DMS153 (cell line): ENCODE measurements at places on chromosomes 5 and 9.

GRCh38 chr9:37899041-37899440 is 4.9 kb downstream of the SLC25A51 start:
- DNase-seq = no peak

DNA sequence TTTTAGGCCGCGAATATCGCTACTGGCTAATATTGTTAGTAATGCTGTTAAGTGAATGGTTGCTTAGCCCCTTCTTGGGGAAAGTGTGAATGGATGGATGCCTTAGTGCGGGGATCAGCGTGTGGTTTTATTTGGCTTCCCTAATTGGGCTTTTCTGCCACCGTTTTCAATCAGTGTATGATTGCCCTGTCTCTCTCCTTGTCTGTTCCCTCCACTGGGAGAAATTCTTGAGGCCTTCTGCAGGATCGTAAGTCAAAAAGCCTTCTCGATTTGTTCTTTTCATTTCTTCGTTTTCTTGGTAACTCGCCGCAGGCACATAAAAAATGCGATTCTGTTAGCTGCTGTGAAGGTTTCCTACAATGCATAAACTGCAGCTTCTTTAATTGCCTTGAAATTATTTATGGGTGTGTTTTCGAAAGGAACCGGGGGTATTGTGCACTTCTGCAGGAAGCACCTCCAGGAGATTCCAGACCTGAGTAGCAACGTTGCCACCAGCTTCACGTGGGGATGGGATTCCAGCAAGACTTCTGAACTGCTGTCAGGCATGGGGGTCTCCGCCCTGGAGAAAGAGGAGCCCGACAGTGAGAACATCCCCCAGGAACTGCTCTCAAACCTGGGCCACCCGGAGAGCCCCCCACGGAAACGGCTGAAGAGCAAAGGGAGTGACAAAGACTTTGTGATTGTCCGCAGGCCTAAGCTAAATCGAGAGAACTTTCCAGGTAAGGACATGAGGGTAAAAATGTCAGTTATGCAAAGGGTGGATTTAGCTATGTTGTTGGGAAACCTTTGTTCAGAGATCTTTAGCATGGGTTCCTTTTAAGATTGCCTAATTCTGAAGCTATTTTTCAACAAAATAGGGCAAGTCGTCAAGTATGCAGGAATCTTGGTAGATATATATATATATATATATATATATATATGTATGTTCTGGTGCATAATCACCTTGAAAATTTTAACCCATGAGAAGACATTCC is 700 bp downstream of the SKP2 start:
- no peak for DNase-seq

GRCh38 chr9:22175972-22176545 is 167.0 kb upstream of the CDKN2B start:
- DNase-seq = no peak

GRCh38 chr5:9466697-9467096 is 79.2 kb downstream of the SEMA5A start:
- no peak for DNase-seq

DNA sequence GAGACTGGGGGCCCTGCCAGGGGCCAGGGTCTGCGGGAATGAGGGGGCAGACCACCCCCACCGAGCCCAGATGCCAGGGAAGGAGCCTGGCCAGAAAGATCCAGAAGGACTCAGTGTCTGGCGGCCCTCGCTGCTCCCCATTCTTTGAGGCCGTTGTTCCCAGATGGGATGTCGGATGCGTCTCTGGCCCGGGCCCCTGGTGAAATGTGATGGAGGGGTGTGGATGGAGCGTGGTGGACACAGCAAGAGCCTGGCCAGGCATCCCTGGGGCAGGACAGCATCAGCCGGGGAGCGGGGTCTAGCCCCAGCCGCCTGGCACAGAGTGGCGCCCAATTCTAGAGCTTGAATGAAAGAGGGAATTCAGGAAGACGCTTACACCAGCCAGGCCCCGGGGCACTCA is 46.2 kb upstream of the NKD2 start:
- DNase-seq = no peak

GRCh38 chr5:149826574-149826973 is 96.5 kb downstream of the PPARGC1B start:
- DNase-seq = no peak

- no peak for DNase-seq
These were observed 59.4 kb downstream of the GIN1 start for GRCh38 chr5:103060424-103060954.

GRCh38 chr5:54533541-54534190 is 16.1 kb downstream of the SNX18 start:
- no peak for DNase-seq

DNA sequence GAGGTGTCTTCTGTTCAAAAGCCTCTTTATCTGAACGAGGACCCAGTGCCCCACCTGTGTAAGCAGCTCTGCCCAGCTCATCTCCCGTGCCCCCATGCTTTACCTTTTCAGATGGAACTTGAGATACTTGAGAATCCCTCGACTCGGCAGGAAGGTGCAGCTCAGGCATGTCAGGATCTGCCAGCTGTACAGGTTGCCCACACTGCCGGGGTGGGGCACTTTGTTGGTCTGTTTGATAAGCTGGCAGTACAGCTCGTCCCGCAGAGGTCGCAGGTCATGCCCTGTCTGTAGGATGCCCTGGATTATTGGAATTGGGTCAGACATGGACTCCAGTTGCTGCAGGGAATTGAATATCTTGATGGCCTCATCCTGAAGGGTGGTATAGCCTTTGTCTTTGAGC is 58.0 kb upstream of the RETREG1 start:
- DNase-seq = no peak

DNA sequence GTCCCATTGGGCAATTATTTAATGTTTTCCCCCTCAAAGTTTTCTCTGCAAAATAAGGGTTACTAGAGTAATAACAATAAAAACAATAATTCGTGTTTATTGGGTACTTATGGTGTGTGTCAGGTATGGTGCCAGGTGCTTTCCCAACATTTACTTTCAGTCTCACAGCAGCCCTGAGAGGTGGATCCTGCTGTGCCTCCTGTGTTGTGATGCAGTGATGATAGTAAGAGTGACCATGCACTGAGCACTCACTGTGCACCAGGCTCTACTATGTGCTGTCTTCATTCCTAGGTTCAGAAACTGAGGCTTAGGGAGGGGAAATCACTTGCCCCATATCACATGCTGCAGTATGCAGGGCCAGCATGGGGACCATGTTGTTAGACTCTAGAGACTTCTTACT is 15.5 kb downstream of the OTULINL start:
- no peak for DNase-seq

GRCh38 chr5:122715095-122715494 is 59.8 kb upstream of the SNX2 start:
- DNase-seq = no peak

- no peak for DNase-seq
These were observed 212.3 kb downstream of the TRIM36 start for GRCh38 chr5:114957384-114957783.

DNA sequence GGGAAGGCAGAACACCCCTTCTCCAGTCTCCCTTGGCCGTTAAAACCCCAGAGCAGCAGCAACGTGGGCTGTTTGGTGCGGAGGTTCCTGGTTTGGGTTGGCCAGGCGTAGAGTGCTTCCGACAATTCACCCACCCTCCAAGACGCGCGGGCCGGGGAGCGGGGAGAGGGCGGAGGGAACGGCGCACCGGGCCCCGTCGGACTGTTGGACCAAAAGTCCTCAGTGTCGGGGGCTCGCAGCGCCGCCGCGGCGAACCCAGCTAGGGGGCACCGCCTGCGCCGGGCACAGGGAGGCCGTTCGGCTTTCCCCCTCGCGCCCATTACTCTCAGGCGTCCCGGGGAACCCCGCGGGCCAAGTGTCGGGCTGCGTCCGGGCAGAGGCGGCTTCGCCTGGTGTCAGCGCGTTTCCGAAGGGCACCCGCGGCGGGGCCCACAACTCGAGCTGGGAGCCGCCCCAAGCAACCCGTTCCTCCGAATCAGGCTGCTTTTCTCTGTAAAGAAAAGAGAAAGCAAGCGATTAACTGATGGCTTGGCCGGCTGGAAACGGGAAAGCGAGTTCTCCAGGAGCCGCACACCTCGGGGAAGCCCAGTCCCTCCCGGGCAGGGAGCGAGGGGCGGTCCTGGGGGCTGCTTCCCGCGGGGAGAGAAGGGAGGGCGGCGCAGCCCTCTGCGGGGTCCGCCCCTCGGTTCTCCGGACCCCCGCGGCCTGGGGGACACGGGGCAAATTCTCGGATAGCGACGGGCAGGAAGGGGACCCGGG is 145.5 kb downstream of the ERCC6L2 start:
- no peak for DNase-seq

GRCh38 chr9:16193066-16193465 is 640.2 kb downstream of the CCDC171 start:
- DNase-seq = no peak

GRCh38 chr5:55603922-55604321 is 69.2 kb upstream of the PLPP1 start:
- DNase-seq = no peak

DNA sequence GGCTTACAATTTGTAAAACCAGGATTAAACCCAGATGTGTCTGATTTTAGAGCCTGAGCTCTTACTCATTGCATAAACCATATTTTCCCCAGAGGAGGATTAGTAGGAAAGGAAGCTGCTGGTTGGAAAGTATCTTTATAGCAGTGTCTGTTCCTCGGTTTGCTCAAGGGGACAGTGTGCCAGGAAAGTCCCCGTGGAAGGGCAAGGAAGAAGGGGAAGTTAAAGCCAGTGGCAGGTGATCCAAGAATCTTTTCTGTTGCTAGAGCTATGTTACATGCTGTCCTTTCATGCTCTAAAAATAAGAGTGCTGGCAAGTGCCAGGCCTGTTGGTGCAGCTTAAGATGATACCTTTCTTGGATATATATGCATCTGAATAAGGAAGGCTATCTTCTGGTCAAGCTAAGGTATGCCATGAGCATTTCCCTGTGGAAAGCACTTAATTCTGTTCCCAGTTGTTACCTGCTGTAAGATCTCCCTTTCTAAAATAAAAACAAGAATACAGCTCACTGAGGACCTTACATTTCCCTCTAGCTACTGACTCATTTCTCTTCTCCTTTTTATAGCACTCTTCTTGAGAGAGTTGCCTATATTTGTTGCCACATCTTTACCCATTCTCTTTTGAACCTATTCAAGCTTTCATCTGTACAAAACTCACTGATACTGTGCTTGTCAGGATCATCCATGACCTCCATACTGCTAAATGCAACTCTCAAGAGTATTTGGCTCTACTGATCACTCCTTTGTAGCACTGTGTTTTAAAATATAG is 8.0 kb downstream of the PDCD1LG2 start:
- DNase-seq = no peak

GRCh38 chr5:163604013-163604412 is 98.6 kb downstream of the MAT2B start:
- no peak for DNase-seq

DNA sequence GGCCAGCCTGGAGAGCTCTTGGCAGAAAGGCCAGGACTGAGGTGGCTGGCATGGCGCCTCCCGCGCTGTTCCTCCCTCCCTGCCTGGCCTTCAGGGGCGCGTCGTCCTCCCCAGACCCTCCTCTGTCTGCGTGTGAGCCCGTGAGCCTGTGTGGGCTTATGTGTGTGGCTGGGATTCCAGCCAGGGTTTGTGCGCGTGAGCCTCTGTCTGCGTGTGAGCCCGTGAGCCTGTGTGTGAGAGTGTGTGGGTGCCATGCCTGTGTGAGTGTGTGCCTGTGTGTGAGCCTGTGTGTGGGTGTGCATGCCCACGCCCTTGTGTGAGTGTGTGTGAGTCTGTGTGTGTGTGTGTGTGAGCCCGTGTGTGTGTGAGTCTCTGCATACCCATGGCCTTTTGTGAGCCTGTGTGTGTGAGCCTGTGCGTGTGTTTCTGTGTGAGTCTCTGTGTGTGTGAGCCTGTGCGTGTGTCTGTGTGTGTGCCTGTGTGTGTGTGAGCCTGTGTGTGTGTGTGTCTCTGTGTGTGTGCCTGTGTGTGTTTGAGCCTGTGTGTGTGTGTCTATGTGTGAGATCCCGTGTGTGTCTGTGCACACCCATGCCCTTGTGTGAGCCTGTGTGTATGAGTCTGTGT is 13.0 kb downstream of the RXRA start:
- no peak for DNase-seq

DNA sequence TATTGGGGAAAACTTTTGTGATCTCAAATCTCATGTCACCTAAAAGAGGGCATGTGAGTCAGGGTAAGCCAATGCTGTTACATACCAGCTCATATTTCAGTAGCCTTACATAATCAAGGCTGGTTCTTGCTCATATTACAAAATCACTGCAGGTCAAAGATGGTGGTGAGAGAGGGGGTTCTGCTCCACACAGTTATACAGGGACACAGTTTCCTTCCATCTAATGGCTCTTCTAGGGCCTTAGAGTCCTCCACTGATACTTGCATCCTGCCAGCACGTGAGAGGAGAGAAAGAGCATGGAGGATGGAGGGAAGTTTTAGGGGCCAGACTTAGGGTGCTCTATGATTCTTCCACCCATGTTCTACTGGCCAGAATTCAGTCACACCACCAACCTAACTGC is 130.0 kb downstream of the LIFR start:
- DNase-seq = no peak
